ENCODE measurements at places on chromosomes 5 and 9.

DNA sequence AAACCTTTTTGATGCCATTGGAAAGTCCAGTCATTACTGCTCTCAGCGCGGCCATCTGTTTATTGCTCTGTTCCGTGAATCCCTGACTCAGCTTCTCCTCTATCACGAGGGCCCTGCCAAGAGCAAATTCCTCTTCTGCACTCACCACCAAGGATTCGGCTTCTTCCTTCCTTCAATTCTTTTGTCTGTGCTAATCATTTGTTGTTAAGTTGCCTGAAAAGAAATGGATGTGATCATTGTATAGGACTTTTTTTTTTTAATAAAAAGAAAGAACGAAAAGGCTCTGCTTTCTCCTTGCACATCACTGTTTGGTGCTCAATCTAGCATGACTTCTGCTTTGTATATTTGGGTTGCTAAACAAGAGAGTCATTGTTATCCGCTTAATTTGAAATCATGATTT, 128.7 kb upstream of the PIK3R1 start:
- DNase-seq = peak; percentile 83

DNA sequence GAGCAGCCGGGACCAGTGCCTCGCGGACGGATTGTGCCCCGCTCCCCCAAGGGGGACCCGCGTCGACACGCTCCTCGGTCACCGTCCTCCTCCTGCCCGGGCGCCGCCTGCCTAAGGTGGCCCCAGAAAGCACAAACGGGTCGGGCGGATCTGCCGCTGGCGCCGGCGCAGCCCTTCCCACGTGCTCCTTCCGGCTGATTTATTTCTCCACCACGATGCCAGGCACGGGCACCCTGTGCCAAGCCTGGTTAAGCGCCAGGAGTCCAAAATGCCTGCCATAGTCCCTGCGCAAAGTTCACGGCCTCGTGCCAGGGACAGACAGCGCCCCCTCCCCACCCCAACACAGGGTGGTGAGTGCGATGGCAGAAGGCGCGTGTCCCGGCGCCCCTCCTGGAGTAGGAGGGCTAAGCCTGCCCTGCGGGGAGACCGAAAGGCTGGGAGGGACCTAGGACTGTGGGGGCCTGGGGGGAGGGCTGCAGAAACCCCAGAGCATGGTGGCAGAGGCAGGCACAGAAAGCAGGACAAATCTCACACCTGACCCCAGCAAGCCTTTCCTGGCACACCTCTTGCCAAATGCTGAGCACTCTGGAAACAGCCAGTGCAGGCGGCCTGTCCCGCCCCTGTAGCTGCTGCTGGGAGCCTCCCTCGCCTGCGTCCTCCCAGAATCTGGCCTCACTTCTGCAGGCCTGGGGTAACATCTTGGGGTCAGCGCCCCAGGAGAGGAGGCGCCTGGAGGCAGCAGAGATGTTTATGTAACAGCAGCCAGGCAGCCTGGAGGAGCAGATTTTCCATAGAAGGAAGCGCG, 1.1 kb upstream of the NOTCH1 start:
- DNase-seq = peak; percentile 29

DNA sequence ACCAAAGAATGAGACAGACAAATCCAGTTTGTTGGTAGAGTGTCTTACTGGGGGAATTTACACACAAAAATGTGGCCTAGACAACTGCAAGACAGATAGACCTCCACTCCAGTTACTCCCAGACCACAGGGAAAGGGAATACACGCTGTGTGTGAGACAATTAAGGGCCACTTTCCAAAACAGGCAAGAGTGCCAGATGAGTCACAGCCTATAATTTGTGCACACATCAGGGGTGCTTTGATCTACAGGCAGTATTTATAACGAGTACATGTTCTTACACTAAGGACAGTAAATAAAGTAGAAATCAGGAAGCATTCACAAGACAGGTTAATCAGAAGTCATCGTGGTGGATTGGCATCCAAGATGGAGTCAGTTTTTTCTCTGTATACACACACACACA, 114.8 kb downstream of the ZNF622 start:
- DNase-seq = no peak

DNA sequence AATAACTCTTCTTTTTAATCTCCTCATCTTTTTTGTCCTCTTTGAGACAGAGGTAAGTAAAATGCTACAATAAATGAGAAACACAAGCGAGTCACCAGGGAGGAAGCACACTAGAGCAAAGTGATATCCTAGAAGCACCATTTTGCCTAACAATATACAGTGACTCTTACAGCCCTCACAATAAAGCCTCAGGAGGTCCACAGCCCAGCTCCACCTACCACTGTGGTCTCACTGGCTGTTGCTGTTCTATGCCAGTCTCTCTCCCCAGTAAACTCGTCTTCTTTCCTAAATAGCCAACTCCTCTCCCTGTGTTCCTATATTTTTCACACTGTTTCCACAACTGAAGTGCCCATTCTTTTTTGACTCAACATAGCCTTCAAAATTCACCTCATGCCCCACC, 44.3 kb downstream of the TNFSF15 start:
- no peak for DNase-seq

- no peak for DNase-seq
Measured at GRCh38 chr5:88677943-88678769, 204.8 kb downstream of the MEF2C start.

DNA sequence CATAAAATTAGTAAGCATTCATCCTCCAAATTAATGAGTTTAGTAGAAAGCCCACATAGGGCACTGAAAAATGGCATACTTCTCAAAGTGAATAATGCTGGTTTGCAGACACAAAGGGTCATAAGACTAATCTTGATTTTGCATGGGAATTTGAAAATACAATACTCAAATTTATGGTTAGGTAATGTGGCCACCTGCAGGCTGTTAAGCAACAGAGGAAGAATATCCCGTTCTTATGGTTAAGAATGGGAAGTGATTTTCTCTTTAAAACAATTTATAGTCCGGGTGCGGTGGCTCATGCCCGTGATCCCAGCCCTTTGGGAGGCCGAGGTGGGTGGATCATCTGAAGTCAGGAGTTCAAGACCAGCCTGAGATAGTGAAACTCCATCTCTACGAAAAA, 9.4 kb upstream of the PLCXD3 start:
- DNase-seq = no peak

DNA sequence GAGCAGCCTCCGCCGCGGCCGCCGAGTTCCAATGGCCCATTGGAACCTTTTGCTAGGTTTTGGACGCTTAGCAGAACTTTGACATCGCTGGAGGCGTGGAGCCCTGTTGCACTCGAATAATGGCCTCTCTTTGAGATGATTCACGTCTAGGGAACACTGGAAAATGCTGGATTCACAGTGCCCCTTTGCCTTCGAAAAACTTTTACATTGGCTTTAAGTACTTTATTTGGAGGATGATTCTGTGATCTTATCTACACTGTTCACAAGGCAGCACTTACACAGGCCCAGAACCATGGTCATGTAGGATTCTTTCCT, 536 bp upstream of the PPIC start:
- DNase-seq = no peak

- no peak for DNase-seq
Measured at GRCh38 chr5:74051076-74051475, 425.1 kb downstream of the ARHGEF28 start.

- peak; percentile 31 for DNase-seq
Measured at GRCh38 chr5:91162534-91163381, 220.4 kb downstream of the ARRDC3 start.

- no peak for DNase-seq
Measured at GRCh38 chr5:122295138-122295537, 16.9 kb upstream of the SNCAIP start.

- no peak for DNase-seq
Measured at GRCh38 chr5:143887903-143888665, 76.1 kb downstream of the HMHB1 start.

- DNase-seq = no peak
Measured at GRCh38 chr5:134647750-134648424, 698 bp upstream of the SEC24A start.

- DNase-seq = no peak
Measured at GRCh38 chr9:135993765-135994500, 32.8 kb upstream of the UBAC1 start.

DNA sequence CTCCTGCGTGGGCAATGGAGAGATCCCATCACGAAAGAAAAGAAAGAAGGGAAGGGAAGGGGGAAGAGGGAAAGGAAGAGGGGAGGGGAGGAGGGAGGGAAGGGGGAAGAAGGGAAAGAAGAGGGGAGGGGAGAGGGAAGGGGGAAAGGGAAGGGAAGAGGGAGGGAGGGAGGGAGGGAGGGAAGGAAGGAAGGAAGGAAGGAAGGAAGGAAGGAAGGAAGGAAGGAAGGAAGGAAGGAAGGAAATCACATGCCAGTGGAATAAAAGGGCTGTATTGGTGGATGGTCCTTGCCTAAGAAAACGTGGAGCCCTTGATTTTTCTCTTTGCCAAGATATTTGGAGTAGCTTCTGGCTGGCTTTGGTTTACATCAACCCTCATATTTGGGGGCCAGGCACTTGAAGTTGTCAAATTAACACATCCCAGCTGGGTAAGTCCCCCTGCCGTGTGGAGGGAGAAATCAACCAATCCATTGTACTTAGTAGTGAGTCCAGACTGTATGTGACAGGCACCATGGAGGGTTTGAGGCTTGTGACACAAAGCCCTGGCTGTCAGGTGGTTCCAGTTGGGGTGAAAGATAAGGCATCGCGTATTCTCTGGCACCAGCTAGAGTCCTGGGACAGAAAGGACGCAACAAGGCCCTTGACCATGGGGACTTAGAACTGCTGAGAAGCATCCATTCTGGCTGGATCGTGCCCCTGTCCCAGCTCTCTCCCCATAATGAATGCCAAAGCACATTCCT, 23.7 kb downstream of the IDNK start:
- no peak for DNase-seq

DNA sequence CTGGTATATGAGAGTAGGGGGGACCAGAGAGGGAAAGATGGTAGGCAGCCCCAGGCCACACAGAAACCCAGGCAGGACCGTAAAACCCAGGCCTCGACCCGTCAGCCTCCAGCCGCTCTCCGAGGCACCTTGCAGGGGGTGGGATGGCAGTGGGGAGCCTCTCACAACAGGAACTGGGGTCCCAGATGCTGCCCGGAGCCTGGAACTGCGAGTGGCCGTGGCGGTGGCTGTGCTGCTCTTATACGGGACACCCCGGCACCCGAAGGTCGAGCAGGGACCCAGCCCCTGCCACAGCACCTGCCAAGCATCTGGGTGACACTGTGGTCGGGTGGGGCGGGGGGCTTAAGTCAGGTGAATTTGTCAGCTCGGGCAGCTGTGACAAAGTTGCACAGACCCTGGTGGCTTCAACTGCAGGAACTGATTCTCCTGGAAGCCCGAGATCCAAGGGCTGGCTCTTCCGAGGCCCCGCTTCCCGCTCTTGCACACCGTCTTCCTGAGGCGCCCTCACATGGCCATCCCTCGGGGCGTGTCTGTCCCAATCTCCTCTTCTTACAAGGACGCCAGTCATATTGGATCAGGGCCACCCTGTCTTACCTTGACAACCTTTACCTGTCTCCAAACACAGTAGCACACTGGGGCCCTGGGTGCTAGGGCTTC, 47.6 kb upstream of the EGFL7 start:
- no peak for DNase-seq

DNA sequence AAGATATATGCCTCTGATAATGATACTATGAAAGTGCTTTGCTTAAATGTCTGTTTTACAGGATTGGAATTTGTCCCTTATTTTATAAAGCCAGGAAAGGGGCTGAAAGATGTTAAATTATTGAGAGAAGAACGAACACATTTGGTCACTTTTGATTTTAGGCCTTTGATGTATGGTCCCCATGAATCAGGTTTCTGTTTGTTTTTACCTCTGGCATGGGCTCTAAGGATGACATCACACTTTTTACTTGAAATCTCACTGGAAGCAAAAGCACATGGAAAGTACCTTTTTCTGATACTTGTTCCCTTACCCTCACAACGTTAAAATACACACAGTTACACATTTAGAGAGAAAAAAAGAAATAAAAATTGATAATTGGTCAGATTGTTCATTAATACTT, 6.9 kb downstream of the OTULIN start:
- no peak for DNase-seq

DNA sequence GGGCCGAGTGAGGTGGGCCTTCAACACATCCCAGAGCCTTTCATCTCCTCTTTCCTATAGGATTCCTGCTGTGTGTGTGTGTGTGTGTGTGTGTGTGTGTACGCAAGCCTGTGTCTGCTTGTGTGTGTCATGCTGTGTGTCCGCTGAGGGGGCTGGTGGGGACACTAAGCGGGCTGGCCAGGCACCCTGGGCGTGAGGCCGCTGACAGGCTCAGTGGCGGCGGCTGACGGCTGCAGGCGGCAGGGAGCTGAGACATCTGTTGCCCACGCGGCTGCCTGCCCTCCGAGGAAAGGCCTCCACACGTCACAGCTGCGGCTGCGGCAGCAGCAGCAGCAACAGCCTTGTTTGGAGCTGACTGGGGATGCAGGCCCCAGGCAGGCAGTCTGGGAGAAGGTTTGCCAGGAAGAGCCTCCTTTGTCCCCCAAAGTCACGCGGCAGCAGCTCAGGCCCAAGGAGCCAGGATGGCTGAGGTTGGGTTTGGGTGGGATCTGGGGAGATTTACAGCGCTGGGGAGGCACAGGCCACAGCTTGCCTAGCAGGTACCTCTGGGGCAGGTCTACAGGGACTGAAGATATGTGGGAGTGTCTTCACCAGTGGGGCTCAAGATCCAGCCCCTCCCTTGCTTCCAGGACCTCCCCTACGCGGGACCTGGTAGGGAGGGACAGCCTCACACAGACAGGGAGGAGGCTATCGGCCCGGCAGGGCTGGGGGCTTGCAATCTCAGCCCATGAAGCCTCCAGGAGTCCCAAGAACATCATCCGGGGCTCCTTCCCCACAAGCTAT, 1.8 kb downstream of the PDLIM4 start:
- peak; percentile 10 for DNase-seq

- DNase-seq = no peak
Measured at GRCh38 chr9:35681341-35682002, 7.7 kb downstream of the CA9 start.

DNA sequence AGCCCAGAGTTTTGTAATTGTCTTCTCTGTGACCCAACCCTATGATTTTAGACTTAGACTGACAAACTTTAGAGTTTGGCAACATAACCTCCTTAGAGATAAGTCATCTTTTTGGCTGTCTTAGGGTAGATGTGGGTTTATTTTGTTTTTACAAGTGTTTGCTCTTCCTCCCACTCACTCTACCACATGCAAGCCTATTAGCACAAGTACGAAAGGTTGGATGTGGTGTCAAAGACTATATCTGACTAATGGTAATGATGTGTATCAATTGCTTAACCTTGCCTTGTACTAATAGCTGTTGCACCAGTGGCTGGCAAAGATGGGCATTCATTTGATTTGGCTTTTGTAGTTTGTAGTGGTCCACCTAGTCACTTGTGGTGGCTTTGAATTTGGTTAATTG, 46.5 kb downstream of the SLC25A46 start:
- no peak for DNase-seq

- no peak for DNase-seq
Measured at GRCh38 chr9:86997156-86997555, 49.9 kb upstream of the GAS1 start.

DNA sequence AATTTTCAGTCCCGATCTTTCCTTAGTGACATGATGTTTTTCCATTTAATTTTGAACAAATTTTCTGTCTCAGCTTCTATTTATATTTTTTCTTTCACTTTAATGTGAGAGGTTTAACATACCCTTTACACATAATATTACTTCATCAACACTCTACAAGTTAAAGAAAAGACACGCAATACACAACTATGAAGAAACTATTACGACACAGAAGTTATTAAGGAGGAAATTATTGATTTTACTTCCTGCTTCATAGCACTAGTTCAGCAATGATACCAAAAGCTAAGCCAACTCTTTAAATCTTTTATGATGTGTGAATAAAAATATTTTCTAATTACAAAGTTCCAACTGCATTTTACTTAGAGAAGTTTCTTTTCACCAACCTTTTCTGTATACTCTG, 432.3 kb upstream of the DAB2 start:
- no peak for DNase-seq

- DNase-seq = no peak
Measured at GRCh38 chr9:93286252-93287188, 102.6 kb downstream of the WNK2 start.

GRCh38 chr5:115194676-115195075, 25.0 kb upstream of the TRIM36 start:
- DNase-seq = no peak

All from hippocampal formation (tissue), 2 donors.